ENCODE measurements at places on chromosomes 3 and 15. TPM values are rescaled to one million over a fixed set of nuclear protein-coding genes. Genes with fewer than 3 reads are reported as not detected.

- H3K27ac ChIP-seq: no peak overlapping the region
- no peak overlapping the region for H3K4me3 ChIP-seq
- H3K4me1 ChIP-seq: no peaks in the 10 kb centered on the region
- H3K36me3 ChIP-seq: no peaks in the 10 kb centered on the region
- H3K27me3 ChIP-seq: no peaks in the 10 kb centered on the region
Measured at GRCh38 chr3:6862041-6862879, 1.3 kb downstream of the GRM7 start.

- H3K4me1 ChIP-seq: peaks cover 16% of the 10 kb centered on the region
- H3K27ac ChIP-seq: no peak overlapping the region
- DNase-seq: no peak
- peaks cover 44% of the 10 kb centered on the region for H3K36me3 ChIP-seq
- H3K4me3 ChIP-seq: no peak overlapping the region
Measured at GRCh38 chr3:136334209-136334608, 84.1 kb downstream of the PCCB start.

DNA sequence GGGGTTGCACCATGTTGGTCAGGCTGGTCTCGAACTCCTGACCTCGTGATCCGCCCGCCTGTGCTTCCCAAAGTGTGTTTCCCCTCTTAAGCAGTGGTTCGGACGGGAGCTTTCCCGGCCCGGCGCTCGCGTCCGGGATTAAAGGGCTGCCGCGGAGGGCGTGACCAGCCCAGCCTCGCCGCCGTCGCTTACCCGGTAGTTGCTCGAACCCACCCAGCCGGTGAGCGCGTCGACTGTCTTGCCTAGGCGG lies 513 bp downstream of the CLASP2 start:
- no peaks in the 10 kb centered on the region for H3K27me3 ChIP-seq
- peak overlapping the region; percentile 84 for H3K4me3 ChIP-seq
- H3K4me1 ChIP-seq: peaks cover 17% of the 10 kb centered on the region
- H3K27ac ChIP-seq: peak overlapping the region; percentile 76
- no peak for DNase-seq

DNA sequence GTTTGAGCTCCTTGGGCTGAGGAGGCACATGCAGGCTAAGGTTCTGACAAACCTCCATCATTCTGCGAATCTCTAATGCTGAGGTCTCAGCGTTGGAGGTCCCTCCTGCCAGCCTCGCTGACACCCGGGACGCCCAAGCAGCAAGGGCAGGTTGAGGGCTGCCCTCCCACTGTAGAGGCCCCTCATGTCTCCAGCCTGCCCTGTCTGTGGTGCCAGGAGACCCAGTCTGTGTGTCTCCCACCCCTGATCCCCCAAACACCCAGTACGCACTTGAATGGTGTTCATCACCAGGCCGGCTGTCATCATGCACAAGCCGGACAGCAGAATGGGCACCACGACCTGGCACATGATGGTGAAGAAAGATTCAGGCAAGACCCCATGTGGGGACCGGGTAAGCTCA lies 27.8 kb downstream of the SLC41A3 start:
- no peak for DNase-seq
- no peak overlapping the region for H3K27ac ChIP-seq
- H3K4me1 ChIP-seq: peaks cover 11% of the 10 kb centered on the region
- H3K36me3 ChIP-seq: no peaks in the 10 kb centered on the region

DNA sequence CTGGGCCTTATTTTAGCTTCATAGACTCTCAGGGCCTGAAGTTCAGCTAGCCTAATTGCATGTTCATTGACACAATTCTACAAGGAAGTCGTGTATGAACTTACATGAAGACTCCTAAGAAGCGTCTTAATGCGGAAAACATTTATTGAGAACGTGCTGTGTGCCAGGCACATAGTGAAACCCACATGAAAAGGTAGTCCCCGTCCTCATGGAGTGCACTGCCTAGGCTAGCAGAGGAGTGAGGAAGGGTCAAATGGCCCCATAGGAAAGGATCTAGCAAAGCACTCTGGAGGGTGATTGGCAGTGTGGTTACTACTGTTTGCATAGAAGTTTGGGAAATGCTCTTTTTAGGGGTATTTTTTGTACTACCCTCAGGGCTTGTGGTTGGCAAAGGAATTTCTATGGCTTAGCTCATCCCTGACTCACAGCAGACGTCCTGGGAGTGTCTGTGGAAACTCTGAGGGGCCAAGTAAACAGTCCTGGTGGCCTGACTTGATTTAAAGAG lies 854 bp upstream of the NPTN start:
- peak; percentile 87 for DNase-seq
- H3K4me1 ChIP-seq: peaks cover 49% of the 10 kb centered on the region
- H3K27me3 ChIP-seq: no peaks in the 10 kb centered on the region
- H3K27ac ChIP-seq: peak overlapping the region; percentile 91

GRCh38 chr3:150062492-150062891 lies 91.8 kb upstream of the PFN2 start:
- peak overlapping the region; percentile 51 for H3K27ac ChIP-seq
- peak; percentile 44 for DNase-seq
- no peak overlapping the region for H3K4me3 ChIP-seq
- H3K27me3 ChIP-seq: no peaks in the 10 kb centered on the region
- peaks cover 10% of the 10 kb centered on the region for H3K4me1 ChIP-seq

DNA sequence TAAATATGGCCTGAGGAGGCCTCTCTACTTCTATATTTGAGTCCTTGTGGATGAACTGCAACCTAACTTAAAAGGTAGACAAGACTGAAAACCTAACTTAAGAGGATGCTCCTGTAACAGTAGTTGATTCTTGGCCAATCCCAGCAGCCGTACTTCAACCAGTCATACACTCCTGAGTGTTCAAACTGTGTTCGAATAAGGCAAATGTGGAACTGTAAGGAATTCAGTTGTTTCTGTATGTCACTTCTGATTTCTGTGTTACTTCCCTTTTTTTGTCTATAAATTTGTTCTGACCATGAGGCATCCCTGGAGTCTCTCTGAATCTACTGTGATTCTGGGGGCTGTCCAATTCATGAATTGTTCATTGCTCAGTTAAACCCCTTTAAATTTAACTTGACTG lies 20.5 kb downstream of the GALK2 start:
- no peaks in the 10 kb centered on the region for H3K36me3 ChIP-seq
- no peak for DNase-seq
- H3K27me3 ChIP-seq: no peaks in the 10 kb centered on the region
- no peak overlapping the region for H3K4me3 ChIP-seq

DNA sequence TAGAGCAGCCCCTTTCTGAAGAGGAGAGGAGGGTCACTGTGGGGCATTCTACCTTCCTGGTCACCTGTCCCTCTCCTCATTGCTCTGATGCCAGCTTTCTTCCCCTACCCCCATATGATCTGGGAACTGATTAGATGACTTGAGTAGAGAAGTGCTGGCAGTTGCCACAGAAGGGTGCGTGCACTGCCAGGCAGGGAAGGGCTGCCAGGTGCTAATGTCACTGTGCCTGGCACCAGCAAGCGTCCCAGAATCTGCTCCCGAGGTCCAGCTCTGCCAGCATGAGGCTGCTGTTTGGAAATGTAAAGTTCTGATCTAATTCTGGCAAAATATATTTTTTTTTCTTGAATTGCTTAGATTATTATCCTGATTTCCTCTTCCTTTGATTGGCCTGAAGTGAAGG lies 52.8 kb downstream of the PPM1L start:
- no peak for DNase-seq
- no peaks in the 10 kb centered on the region for H3K36me3 ChIP-seq
- H3K27me3 ChIP-seq: no peaks in the 10 kb centered on the region
- H3K27ac ChIP-seq: no peak overlapping the region

Gene TXNRD3
- 7.4 TPM for total RNA-seq

Gene PIF1
- total RNA-seq: 20.1 TPM

Gene C3orf80
- total RNA-seq: not detected
